ENCODE measurements at places on chromosomes 12 and 14.

DNA sequence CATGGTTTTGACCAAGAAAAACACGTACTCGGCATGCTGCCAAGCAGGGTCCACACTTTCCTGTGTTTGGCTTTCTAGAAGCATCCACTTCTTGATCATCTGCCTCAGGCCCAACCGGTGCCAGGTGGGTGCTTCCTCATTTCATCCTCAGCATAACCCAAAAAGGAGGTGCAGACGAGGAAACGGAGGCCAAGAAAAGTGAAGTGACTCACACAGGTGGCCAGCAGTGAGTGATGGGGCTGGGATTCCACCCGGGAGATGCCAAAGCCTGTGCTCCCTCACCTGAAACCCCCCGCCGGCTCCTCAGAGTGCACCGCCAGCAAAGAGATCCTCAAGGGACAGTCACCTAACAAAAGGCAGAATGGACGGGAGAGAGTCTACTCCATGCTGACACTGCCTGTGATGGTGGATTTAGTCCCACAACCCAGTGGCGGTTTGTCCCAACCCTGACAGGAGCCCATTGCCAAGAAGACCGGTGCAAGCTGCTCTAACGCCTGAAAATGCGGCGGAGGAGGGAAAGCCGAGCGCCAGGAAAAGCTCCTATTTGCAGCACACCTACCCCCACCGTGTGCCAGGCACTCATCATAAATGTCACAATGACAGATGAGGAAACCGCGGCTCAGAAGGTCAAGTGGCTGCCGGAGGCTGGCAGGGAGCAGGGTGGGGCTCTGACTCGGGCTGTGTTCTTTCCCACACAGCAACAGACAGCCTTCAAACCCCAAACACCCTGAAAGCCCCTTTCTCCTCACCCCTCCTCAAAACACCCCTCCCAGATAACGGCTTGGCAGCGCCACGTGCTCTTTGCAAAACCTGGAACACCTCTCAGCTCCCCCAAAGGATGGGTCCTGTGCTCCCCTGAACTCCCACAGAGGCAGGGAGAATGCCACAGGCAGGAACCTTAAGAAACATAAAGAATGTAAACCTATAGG, 18.8 kb downstream of the BCL11B start:
- DNase-seq = peak; percentile 66

DNA sequence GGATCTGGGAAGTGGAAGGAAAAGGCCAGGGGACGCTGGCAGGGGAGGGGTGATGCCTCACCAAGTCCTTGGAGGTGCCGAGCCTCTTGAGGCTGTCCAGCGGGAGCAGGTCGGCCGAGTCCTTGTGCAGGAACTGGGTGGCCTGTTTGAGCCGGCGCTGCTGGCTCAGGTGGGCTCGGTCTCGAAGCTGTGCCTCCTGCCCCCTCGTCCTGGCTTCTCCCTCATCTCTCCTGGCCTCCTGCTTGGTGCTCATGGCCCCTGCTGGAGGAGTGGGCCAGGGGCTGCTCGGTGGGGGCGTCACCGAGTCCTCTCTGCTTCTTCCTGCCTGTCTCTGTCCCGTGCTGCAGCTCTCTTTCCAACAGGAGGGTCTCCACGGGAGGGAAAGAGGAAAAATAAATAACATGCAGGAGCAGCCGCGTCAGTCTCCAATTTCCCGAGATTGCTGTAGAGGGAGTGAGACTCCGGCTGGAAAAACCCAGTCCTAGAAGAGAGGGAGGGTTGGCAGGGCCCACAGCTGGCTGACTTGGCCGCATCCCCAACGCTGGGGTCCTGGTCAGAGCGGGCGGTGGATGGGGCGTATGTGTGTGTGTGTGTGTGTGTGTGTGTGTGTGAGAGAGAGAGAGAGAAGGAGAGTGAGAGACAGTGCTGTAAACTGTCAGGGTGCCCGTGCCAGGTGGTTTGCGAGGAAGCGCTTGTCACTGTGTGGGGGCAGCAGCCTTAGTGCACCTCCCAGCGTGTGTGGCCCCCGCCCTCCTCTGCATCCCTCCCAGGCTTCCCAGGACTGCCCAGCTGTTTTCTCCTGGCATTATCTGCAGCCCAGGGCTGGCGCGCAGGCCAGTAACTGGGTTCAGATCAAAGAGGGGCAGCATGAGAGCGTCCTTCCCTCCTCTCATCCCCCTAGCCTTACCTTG, at the start of gene NRIP2:
TSS of gene NRIP2 (minus strand) at position 455 of the 911 bp plus-strand sequence. CDS start at position 403, 52 bp downstream.
- no peak for DNase-seq

DNA sequence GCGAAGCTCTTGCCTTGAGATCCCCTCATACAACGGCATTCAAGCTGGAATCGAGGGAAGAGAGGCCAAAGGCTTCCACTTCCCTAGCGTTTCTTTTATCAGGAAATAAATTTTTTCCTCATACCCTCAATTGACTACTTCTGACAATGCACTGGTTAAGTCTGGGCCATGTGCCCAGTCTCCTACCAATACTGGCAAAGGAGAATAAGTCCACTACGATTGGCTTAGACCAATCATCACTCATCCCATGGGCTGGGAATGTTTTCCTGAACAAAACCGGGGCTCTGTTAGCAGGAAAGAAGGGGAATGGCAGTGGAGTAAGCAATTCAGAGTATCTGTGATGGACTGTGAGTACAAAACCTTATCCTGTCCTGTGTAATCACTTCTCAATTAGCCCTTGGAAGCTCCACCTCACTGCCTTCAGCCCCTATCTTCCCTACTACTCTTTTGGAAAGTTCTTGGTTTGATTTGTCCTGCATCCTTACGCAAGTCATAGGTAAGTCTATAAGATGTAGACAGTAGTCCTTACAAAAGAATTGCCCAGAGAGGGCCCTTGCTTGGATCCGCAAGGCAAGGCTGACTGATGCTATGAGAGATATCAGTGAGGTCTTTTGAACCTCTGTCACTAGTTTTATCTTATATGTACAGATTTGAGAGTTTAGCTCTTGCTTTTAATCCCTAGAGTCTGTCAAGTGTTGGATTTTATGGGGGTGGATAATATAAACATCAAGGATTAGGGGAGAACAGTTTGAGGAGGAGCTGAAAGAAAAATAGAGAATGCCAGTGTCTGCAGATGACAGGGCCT, 36.3 kb upstream of the CDK17 start:
- no peak for DNase-seq

GRCh38 chr14:50069325-50069724, 47.0 kb downstream of the VCPKMT start:
- no peak for DNase-seq

- no peak for DNase-seq
Measured at GRCh38 chr12:79978692-79979091, 43.8 kb upstream of the PPP1R12A start.

DNA sequence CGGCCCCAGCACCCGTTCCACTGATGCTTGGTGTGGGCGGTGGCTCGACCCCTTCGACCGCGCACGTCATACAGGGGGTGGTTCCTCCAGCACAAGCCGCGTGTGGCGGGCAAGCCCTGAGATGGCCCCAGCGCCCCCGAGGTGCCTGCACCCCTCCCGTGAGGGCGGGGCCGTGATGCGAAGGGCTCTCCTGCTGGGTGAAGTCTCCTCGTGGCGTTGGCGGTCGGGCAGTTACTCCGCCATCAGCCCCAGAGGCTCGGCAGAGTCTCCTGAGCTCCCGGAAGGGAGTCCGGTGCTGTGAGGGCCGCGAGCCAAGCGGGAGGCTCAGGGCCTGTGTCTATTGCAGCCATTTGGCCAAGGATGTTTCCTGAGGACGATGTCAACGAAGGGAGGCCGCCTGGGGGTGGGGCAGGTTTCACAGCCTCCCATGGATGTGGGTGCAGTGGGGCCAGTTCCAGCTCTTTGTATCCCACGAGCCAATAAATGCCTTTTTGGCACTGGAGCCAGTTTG, 78.1 kb upstream of the GALNT9 start:
- DNase-seq = no peak

- DNase-seq = no peak
Measured at GRCh38 chr12:93595351-93595750, 22.9 kb downstream of the SOCS2 start.

GRCh38 chr12:116502989-116503496, 56.1 kb upstream of the MAP1LC3B2 start:
- no peak for DNase-seq

DNA sequence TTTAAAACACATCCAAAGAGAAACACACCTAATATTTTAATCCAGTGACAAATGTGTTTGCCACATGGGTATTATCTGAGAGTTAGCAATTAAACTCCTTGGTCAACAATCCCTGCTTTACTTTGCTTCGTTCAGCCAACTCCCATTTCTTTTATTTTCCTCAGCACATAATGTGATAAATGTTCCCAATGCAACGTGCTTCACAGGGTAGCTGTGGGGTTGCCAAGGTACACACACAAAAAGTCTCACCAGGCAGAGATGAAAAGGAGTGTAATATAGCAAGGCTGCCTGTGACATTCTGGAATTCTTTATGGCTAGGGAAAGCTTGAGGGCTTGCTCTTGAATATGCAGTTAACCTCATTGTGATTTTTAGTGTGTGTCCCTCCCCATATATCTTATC, 208.0 kb upstream of the DIO2 start:
- no peak for DNase-seq

- DNase-seq = no peak
Measured at GRCh38 chr12:71935594-71935993, 3.1 kb upstream of the TPH2 start.

GRCh38 chr12:104478396-104479122, 21.8 kb downstream of the CHST11 start:
- DNase-seq = no peak

- peak; percentile 82 for DNase-seq
Measured at GRCh38 chr14:90060312-90060964, 1.4 kb upstream of the KCNK13 start.

- peak; percentile 48 for DNase-seq
Measured at GRCh38 chr12:12927211-12928079, 24.5 kb downstream of the GPRC5D start.

DNA sequence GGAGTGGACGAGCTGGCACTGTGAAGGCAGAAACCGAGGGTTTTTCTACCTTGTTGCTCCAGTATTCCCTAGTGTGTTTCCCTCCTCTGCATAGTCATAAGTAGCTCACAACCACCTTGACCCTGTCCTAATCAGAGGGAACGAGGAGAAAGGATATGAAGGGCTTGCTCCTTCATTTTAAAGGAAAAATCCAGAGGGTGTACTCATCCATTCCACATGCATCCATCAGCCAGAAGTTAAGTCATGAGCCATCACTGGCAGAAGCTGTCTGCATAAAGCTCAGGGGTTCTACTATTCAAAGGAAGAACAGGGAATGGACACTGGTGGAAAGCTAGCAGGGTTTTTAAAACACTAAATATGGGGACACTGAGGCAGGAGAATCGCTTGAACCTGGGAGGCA, 84.3 kb upstream of the FOXN3 start:
- DNase-seq = peak; percentile 7

DNA sequence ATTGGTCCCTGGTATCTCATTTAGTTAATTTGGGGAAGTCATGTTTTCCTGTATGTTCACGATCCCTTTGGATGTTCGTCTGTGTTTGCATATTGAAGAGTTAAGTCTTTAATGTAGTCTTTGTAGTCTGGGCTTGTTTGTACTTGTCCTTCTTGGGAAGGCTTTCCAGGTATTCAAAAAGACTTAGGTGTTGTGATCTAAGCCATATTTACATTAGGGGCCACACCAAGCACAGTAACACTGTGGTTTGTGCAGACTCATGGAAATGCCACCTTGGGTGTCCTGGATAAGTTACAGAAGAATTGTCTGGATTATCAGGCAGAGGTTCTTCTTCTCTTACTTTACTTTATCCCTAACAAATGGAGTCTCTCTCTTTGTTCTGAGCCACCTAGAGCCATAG, 380.3 kb downstream of the CCER1 start:
- no peak for DNase-seq

GRCh38 chr12:92123780-92124688, 21.6 kb downstream of the BTG1 start:
- DNase-seq = no peak

DNA sequence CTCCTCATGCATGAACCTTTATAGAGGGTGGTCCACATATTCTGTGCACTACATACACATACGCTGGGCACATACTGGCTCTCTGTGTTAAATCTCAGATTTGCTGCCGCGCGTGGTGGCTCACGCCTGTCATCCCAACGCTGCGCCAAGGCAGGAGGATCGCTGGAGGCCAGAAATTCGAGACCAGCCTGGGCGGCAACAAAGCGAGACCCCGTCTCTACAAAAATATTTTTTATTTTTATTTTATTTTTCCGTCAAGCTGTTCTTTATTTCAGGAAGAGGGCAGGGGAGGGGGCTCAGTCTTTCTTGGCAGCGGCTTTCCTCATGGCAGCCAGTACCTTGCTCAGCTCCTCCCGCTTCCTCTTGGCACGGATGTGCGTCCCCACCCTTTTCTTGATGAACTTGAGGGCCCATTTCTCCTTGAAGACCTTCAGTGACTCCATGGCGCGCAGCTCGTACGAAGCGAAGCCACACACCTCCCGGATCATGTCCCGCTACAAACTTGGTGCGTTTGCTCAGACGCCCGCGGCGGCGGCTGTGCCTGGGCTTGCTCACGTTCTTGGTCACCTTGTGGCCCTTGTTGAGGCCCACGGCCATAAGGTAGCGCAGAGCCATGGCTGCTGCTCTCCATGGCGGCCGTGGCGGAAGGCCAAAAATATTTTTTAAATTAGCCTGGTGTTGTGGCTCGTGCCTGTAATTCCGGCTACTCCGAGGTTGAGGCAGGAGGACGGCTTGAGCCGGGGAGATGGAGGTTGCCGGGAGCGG, 3.2 kb downstream of the DCAF4 start:
- no peak for DNase-seq

GRCh38 chr14:38950676-38951075, 152.4 kb downstream of the SEC23A start:
- DNase-seq = no peak

GRCh38 chr14:103006991-103007520, 50.3 kb downstream of the CDC42BPB start:
- no peak for DNase-seq

DNA sequence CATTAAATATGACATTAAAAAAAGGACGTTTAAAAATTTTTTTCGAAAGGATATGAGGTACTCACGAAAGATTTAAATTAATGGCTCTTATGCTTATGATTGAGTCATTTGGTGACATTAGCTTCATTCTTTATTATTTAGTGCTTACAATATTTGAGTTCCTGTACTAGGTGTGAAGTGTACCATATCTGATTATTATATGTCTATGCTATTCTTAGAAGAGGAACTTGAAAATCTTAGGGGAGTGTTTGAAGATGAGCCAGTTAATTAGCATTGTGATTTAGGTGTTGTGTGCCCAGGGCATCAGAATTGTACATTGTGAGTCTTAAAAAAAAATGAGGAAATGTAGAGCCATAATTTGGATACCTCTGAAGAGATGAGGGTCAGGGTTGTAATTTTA, 118.6 kb downstream of the FUT8 start:
- no peak for DNase-seq

DNA sequence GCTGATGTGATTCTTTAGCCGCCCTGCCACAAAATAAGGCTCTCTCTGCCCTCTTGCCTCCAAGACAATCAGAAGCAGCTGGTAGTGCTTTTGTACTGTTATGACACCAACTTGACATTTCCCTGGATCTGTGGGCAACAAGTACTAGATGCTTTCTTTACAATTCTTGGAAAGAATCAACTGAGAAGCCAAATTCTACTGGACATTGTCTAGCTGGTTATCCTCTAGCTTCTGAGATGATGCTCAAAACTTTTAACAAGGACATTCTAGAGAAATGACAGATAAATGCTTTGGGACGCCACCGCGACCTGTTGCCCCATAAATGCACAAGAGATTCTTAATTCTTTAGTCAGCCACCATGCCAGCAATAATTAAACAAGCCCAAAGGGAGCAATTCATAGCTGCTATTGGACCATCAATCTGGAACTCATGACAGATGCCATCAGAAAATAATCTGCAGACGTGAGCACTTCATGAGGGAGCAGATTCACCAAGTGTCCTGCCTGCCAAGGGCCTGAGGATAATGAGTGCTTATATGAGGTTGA, 22.8 kb downstream of the FMNL3 start:
- DNase-seq = no peak

- DNase-seq = peak; percentile 75
Measured at GRCh38 chr14:54691525-54692283, 124.8 kb downstream of the SAMD4A start.

All from activated CD8-positive, alpha-beta memory T cell treated with anti-CD3 and anti-CD28 coated beads, Interleukin-2, amount 50 U/mL, for 48 hours (primary cell).